CD4-positive, alpha-beta T cell treated with Interleukin-21 for 1 hour (primary cell): ENCODE measurements at places on chromosomes 7 and 10.

DNA sequence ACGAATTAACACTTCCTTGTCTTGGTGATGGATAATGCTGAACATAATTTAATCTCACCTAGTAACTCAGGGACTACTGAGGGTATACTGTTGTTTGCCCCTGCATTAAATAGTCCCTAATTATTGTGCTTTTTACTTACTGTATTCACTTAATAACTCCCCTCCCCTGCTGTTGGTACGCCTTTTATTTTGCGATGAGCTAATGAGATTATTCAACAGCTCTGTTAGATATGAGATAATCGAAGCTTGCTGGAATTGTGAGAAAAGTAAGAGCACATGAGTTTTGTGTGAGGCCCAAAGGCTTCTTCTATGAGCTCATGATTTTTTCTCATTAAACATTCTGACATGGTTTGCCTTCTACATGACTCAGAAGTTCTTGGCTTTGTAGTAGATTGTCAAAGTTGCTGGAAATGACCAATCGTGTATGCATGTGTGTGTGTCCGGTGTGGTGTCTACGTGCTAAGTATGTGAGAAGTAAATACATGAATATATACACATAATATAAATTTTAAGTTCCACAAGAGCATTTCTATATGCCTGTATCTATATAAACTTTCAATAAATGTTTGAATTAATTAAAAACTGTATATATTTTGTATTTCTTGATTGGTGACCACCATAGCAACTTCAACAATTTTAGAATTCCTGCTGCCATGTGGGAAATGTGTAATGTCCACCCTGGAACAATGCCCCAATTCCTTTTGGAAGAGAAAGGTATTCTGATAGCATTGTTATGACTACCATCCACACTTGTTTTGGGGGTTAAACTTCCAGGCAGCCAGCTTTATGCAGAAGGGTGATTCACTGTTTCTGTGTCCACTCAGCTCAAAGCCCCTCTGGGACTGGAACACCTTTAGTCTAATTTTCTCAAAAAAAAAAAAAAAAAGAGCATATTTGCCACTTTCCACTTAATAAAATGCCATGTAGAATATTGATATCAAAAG, 106.2 kb downstream of the SAMD9 start:
- DNase-seq, result no peak

GRCh38 chr10:117743509-117743908, 201.0 kb downstream of the EMX2 start:
- DNase-seq, result no peak

GRCh38 chr7:139523199-139523941, at the start of gene CLEC2L:
Gene CLEC2L (plus strand): TSS chr7:139523685. CDS start chr7:139523928, 243 bp downstream.
- DNase-seq, result no peak

DNA sequence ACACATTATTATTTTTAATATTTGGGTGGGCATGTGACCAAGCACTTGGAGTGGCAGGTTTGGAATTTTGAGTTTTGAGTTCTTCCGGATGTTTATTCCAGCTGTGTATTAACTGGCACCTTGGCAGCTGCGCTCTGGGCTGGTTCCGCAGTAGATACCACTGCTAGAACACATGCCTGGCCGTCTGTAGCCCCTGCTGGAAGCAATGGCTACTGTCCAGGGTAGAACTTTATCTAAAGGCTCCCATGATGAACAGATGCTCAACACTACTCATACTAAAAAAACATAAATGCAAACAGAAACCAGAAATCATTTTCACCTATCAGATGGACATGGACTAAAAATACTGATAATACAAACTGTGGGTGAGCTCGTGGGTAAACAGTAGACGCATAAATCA, 19.4 kb upstream of the SH3PXD2A start:
- no peak for DNase-seq

DNA sequence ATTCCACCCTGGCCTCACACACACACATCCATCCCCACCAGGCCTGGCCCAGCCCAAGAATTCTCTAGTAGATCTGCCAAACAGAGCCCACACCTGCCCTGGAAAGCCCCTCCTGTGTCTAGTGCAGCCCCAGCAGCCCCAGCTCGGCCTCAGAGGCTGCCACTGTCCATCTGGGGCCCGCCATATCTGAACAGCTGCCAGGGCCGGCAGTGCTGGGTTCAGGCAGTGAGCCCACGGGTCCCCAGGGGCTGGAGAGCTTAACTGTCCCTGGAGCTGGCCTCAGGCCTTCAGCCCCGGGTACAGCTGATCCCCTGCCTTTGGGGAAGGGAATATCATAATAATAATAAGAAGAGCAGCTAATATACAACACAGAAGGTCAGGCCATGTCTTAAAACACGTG, 574 bp downstream of the MYL10 start:
- no peak for DNase-seq

DNA sequence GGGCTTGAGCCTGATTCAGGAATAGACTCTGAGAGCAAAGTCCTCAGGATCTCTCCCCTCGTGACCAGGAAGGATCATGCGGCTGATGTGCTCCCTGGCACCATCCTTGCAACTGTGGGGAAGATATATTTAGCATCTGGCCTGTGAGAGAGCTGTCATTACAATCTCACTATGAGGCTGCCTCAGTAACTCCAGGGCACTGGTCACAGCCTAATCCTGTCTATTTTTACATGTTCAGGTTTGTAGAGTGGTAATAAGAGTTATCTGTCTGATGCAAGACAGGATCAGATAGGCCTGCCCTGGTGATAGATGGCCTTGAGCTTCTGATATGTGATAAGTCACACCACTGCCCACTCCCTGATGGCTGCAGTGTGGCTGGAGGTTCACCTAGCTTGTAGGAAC, 50.7 kb downstream of the PPP1R3C start:
- DNase-seq, result no peak

DNA sequence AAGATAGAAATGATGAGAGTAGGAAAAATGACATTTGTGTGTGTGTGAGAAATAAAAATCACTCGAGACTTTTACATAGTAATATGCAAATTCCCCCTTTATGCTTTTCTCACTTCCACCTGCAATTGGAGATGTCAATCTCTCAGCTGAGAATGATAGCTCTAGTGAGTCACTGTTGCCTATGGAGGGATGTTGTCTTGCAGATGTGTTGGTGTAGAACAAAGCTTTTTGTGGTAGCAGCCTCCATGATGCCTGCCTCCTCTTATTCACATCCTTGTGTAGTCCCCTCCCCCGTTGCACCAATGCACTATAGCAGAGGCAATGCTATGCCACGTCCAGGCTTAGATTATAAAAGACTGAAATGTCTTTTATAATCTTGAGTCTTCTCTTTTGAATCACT, 33.8 kb downstream of the SPAG6 start:
- DNase-seq, result no peak

DNA sequence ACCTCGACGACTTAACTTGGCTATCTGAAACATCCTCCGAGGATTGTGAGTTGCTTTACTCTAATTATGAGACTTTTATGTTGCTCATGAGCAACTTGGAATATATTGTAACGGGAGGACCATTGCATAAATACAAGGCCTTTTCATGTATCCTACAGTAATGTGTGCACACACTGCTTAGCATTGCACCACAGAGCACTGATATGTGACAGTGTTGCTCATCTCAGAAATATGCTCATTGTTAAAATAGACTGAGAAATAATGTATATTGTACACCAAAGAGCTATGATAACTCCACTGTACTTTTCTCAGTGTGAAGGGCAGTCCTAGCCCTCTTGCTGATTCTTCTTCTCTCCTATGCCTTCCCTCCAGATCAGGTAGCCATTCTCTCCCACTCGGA, 102.8 kb upstream of the CDK13 start:
- no peak for DNase-seq

DNA sequence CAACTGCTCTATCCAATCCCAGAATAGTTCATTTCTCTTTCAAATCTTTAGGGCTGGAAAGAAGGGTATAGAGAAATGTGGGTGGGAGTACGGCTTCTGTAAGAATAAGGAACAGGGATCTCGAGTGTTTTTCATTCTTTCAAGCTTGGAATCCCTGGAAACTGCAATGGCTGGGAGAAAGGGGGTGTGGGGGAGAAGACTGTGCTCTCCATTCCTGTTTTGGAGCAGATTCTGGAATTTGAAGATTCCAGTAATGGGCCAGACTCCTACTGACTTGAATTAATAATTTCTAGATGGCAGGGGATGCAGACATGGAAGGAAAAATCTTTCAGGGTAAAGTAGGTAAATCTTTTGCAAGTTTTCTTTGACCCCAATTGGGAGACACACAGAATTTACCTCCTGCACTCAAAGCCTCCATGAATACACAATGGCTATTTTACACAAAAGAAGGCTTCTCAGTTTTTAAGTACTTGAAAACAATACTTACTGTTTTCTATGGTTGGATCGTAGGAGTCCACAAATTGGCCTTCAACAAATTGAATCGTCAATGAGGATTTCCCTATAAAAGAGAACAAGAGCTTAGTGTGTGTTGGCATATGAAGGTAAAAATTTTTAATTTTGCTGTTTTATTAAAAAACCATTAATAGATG, 29.1 kb downstream of the RHEB start:
- no peak for DNase-seq

DNA sequence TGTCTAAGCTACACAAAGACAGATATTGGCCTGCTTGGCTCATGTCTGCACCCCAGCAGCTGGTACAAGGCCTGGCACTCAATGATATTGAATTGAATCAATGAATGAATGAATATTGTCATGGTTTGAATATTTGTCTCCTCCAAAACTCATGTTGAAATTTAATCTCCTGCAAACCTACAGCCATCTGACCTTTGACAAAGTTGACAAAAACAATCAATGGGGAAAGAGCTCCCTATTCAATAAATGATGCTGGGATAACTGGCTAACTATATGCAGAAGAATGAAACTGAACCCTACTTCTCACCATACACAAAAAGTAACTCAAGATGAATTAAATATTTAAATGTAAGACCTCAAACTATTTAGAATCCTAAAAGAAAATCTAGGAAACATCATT, 144.7 kb downstream of the CYP26A1 start:
- DNase-seq, result no peak

GRCh38 chr10:44618910-44619309, 234.0 kb upstream of the CXCL12 start:
- DNase-seq, result no peak

DNA sequence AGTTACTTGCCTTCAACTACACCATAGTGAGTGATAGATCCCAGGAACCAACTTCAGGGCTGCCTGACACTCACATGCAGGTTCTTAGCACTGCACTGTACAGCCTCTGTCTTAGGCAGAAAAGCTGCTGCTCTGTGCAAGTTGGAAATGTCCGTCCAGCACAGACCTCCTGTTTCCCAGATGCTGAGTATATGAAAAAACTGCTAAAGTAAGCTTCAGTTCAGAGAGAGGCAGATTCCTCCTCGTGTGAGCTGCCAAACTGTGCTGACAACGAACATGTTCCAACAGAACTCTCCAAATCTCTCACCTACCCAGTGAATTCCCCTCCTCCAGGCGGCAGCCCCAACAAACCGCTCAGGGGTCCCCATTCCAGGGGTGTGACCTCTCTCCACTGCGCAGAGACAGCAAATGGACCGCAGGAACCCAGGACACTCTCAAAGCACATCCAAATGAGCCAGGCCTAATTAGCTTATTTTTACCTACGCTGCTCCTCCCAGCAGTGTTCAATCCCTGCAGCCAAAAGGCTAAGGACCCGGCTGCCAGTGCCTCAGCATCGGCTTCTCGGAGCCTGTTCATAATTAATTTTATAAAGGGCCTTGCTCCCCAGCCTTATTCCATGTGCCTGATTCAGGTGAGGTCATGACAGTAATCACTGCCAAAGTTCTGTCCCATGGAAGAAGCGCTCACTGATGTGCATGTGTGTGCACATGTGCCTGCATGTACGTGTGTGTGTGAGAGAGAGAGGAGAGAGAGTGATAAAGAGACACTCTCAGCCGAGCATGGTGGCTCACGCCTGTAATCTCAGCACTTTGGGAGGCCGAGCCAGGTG, 159.5 kb upstream of the AUTS2 start:
- DNase-seq, result no peak

DNA sequence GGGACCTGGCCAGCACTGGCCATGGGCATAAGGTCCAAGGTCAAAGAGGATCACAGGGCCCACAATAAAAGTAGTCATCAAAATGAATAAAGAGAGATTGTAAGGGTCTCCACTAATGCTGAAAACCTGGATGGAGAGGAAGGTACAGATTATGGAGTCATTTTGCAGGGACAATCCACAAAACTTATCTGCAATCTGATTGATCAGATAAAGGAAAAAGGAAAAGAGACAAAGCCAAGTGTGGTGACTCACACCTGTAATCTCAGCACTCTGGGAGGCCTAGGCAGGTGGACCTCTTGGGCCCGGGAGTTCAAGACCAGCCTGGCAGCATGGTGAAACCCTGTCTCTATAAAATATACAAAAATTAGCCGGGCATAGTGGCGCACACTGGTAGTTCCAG, 174.0 kb downstream of the NPSR1 start:
- DNase-seq, result no peak
